Endothelial cell of umbilical vein (primary cell): ENCODE measurements at places on chromosomes 1 and 21. TPM values are rescaled to one million over a fixed set of nuclear protein-coding genes. Genes with fewer than 3 reads are reported as not detected.

Gene SUSD4
- total RNA-seq = not detected in 2 replicates

Gene HTR6
- total RNA-seq = not detected in 2 replicates

Gene TMIGD3
- total RNA-seq = 0.49 TPM in 1 of 2 replicates, not detected in the other

GRCh38 chr1:116825720-116826438, 71.6 kb downstream of the CD2 start:
- DNase-seq = no peak

Gene AGRN
- total RNA-seq = 67.8 and 75.6 TPM in 2 replicates

DNA sequence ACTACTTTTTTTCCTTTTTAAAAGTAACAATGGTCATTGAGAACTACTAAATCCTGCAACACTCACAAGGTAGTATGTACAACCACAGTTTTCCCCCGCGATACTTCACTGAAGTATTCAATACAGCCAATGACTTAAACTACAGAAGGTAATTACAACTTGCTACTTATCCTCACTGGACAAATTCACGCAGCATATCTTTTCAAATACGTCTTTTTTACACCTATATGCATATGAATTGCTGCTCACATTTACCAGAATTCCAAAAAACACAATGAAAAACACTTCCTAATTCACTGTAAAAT, 12.4 kb downstream of the NRIP1 start:
- DNase-seq = no peak

DNA sequence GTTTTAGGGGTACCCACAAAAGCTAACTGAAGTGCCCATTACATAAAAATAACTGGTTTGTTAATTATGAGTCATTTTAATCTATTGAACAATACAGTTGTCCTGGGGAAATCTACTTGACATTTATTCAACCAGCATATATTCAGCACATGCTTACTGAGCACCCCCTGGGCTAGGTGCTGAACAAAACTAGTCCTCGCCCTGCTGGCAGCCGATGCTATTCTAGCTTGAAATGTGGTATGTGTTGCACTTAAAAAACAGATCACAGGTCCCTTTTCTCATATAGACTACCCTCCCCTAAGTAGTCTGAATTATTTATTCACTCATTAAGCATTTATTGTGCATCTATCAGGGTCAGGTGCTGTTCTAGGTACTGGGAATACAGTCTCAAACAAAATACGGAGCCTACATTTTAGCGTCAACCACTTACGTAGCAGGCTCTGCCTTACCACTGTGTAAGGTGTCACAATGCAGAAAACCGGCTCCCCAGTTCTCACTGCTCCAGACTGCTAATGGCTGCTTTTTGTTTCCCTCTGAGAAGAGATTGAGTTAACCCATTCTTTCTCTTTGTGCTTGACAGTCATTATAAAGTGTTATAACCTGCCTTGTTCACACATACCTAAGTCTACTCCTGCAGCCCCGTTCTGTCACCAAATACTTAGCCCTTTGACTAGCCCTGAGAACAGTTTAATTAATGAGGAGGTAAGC, 57.1 kb downstream of the ADCY10 start:
- DNase-seq = no peak

DNA sequence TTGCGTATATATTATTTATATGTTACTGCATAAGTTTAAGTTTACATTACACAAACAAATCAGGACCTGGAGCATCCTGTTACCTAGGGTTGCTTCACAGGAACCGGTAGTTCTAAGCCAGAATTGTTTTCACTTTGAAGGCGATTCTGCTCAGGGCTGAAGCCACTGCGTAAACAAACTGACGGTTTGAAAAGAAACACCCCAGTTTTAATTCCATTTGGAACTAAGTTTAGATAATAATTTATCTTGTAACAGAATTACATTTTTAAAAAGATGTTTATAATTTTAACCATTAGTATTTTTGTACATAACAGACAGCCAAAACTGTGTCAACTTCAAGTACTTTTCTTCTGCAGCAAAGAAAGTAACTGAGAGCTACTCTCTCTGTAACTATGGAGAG, 282.1 kb upstream of the LYPLAL1 start:
- no peak for DNase-seq

Gene C1orf94
- not detected in 2 replicates for total RNA-seq

Gene WASF2
- total RNA-seq = 169 and 172 TPM in 2 replicates

Gene LRRC71
- 0.66 and 1.2 TPM in 2 replicates for total RNA-seq

DNA sequence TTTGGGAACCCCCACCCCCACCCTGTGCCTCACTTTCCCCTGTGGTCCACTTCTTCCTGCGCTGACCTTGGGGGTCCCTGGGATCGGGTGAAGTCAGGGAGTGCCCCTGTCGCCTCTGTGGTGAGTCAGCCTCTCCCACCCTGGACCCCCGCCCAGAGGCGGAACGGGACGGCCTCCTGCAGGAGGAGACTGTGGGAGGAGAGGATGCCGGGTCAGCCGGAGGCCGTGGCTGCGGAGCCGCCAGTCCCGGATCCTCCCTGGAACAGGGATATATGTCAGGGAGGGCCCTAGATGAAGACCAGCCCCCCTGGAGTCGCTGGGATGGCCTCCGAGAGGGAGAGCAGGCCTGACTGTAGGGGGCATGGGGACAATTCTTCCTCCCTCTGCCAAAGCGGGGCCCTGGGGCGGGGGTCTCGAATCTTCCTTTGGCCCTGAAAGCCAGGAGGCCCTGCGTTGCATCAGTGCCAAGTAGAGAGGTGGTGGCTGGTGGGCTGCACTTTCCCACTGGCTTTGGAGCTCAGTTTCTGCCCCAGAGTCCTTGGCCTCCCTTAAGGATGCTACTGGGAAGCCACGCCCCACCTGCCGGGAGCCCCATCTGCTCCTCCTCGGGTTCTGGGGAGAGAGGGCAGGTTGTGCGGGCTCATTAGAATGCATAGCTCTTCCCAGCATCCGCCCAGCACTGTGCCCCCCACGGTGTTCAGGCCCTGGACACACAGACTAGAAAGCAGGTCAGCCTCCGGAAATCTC, 930 bp downstream of the ARHGEF10L start:
- no peak for DNase-seq

- DNase-seq = no peak
These were observed 150.0 kb downstream of the ADGRL2 start for GRCh38 chr1:81950591-81951244.

Gene WDR64
- not detected in 2 replicates for total RNA-seq

DNA sequence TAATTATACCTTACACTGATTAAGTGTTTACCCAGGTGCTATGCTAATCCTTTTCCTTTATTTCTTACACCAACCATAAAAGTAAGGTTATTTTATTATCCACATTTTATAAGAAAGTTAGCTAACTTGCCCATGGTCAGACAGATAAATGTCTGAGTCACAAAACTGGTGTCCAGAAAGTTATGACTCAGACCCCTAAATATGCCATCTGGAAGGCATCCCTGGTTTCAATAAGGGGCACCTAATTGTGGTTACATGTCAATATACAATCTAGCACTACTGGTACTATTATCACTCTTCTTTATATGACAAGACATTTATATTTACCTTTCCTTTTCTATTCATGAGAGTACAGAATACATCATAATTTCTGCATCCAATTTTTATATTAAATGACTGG, 496.5 kb upstream of the ADGRL2 start:
- no peak for DNase-seq

DNA sequence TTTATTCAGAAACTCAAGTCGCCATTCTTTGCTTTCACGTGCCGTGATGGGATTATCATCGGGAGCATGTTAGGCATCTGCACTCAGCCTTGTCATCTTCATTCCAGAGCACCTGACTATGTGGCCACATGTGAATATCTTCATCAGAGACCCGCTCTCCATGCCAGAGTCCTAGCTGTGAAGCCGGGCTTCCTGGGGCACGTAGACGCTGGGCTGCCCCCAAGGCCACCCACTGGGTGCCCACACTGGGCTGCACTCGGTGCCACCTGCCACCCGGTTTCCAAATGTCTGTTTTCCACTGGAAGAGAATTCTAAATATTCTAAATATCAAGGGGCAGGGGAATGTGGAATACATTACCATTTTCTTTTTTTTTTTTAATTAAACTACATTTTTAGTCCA, 43.8 kb downstream of the SLC37A1 start:
- no peak for DNase-seq

DNA sequence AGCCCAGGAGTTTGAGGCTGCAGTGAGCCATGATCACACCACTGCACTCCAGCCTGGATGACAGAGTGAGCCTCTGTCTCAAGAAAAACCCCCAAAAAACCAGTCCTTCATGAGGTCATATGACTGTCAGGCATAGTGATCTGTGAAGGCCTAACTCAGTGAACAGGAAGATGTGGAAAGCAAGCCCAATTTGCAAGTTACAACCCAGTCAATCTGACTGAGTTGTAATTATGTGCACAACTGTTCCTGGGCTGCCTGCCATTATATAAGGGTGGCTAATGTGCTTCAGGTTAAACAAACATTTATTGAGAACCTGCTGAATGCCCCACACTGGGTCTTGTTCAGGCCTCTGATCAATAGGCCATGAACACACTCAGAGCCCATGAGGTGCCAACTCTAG, 38.2 kb upstream of the KIRREL1 start:
- no peak for DNase-seq

DNA sequence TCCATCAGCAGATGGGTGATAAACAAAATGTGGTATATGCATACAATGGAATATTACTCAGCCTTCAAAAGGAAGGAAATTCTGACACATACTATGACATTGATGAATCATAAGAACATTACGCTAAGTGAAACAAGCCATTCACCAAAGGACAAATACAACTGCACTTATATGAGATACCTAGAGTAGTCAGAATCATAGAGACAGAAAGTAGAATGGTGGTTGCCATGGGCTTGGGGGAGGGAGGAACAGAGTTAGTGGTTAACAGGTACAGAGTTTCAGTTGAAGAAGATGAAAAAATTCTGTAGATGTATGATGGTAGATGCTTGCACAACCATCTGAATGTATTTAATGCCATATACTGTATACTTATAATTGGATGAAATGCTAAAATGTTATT, 39.1 kb upstream of the KCNK2 start:
- no peak for DNase-seq

GRCh38 chr1:218330043-218330623, 15.0 kb upstream of the TGFB2 start:
- peak; percentile 64 for DNase-seq

Gene PTGS2
- 21.6 and 24.1 TPM in 2 replicates for total RNA-seq

- DNase-seq = no peak
These were observed 32.8 kb upstream of the PSMB2 start for GRCh38 chr1:35674111-35674510.

DNA sequence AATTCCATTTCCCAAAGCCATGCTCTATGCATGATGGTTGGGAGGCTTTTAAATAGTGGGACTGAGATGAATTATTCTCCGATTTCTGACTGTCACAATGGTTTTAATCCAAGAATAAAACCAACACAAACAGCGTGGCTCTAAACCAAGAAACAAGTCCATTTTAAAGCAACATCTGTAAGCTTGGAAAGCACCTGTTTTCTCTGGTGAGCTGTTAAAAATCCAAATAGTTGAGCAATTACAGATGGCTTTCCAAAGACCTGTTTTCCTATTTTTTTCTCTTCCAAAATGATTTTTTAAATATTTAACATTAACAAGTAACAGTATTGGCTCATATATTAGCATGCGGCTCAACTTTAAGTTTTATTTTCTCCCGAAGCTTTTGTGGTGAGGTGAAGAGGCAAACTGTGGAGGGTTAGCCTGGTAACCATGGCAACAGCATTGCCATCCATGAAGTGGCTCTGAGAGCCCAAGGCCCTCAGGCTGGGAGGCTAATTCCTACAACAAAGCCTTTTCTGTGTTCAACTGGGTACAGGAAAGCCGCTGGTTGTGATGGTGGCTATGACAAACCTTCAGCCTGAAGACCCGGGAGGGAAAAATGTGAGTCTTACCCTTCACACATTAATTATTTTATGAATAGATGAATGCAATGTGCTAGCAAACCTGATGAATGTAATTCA, 56.7 kb upstream of the B3GALT5 start:
- no peak for DNase-seq

DNA sequence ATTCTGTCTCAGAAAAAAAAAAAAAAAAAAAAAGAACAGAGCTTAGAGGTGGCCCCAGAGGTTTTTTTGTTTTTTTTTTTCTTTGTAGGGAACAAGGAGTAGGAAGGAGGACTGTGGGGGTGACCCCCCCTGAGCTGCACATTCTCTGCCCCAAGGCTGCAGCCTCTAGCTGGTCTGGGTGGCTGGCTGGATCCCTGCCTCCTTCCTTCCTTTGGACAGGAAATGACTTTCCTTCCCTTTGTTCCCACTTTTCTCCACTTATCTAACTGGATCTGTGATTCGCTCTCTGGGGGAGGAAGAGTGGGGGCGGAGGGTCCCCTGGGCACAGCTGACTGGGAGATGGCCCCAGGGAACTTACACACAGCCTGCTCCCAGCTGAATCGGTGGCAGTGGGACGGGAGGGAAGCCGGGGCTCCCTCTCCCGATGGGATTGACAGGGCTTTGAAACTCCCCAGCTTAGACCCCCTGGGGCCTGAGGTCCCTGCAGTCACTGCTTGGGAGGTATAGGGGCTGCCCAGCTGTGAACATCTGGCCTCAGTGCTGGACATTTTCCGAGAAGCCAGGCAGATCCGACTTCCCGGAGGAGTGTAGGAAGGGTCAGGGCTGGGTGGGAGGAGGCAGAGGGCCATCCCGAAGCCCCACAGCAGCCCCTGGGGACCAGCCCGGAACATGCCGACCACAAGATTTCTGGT, 2.1 kb downstream of the FBLIM1 start:
- DNase-seq = peak; percentile 86

- peak; percentile 69 for DNase-seq
These were observed 57.5 kb downstream of the IARS2 start for GRCh38 chr1:220151454-220151853.

- DNase-seq = no peak
These were observed 272.0 kb downstream of the HHIPL2 start for GRCh38 chr1:222275729-222276465.

Gene C21orf91
- total RNA-seq = 4.2 and 5.4 TPM in 2 replicates

GRCh38 chr1:84116558-84116957, 27.5 kb upstream of the PRKACB start:
- no peak for DNase-seq

DNA sequence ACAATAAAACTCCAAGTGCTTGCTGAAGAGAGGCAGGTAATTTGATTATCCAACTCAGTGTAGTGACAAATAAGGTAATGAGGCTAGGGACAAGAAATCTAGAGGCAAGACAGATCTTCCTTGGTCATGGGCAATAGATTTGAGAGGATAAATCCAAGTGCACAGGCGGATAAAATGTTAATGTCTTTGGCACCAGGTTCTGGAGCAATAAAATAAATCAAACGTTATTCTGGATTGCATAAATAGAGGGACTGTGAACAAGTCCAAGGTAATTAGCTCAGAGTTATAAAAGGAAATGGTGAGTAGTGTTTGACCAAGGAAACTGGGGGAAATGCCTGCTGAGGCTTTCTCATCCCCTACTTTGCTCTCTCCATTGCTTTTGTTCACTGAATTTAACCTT, 329.3 kb upstream of the PROX1 start:
- no peak for DNase-seq

DNA sequence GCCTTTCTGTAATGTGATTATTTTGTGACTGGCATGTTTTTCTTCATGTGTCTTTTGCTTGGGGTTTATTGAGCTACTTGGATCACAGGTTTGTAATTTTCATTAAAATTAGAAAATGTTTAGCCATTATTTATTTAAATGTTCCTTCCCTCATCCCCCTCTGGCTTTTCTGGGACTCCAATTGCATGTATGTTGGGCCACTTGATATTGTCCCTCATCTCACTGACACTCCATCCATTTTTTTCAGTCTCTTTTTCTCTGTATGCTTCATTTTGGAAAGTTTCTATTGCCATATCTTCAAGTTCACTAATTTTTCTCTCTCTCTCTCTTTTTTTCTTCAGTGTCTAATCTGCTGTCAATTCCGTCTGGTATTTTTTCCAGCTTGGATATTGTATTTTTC, 390.1 kb downstream of the PRDM2 start:
- no peak for DNase-seq

GRCh38 chr1:101522486-101522885, 285.7 kb downstream of the S1PR1 start:
- no peak for DNase-seq

- DNase-seq = no peak
These were observed 77.8 kb downstream of the MAN1C1 start for GRCh38 chr1:25694167-25695007.
